Activated CD8-positive, alpha-beta T cell treated with anti-CD3 and anti-CD28 coated beads for 36 hours (primary cell): ENCODE measurements at places on chromosomes 4 and X.

DNA sequence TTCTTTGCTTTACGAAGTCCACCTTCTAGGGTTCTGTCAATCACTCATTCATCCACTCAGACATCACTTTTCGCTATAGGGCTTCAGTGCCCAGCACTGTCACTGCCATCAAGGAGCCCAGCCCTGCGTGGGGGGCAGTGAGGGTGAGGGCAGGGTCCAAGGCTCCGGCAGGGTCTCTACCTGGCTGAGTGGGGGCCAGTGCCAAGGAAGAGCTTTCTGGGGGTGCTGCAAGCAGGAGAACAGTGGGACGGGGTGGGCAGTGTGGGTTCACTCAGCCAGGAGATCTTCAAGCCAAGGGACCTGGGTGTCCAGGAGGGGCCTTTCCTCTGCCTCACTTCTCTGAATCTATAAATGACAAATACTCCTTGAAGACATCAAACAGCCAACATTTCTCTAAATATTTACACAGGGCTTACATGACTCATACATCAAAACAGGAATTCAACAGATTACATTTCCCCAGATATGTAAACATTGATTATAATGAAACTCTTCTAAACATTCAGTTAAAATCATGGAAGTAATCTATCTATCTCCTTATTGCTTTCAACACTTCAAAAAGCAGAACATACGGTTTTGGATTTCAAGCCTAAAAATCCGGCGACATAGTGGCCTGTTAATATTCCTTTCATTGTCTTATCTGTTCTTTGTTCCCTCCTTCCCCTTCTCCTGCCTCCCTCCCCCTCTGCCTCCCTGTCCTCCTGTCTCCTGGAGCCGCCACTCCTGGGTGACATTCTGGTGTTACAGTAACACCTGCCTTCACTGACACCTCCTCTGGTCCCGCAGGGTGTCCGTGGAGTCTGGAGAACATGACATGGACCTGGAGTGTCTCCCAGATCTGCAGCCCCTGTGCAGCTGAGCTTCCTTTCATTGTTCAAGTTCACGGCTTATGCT lies 94.4 kb upstream of the ADRA2C start:
- no peak for DNase-seq

GRCh38 chr4:172871381-172871780 lies 297.2 kb upstream of the GALNT7 start:
- DNase-seq = no peak

- DNase-seq = no peak
Measured at GRCh38 chr4:183986971-183987946, 82.2 kb downstream of the STOX2 start.

GRCh38 chrX:1323315-1323714 lies 13.3 kb upstream of the IL3RA start:
- DNase-seq = peak; percentile 82

GRCh38 chr4:111748157-111748556 lies 397.1 kb upstream of the FAM241A start:
- no peak for DNase-seq

- no peak for DNase-seq
Measured at GRCh38 chr4:24145591-24145990, 255.7 kb upstream of the PPARGC1A start.

DNA sequence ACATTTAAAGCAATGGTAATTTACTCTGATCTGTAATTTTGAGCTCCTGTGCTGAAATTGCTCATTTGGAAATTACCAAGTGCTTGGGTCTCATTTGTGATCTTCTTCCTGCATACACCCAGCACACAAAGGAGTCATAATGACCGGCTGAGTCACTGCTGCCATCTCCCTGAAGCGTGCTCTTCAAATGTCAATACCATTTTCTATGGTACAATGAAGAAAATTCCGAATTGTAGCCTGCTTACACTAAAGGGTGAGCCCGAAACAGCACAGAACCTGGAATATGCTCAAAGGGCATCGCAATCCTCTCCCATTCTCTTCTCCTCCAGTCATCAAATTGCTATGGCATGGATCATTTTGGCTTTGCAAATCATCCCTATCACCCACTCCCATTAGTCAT lies 140.5 kb downstream of the GRIA3 start:
- no peak for DNase-seq

GRCh38 chr4:17823871-17824669 lies 13.3 kb downstream of the NCAPG start:
- no peak for DNase-seq

DNA sequence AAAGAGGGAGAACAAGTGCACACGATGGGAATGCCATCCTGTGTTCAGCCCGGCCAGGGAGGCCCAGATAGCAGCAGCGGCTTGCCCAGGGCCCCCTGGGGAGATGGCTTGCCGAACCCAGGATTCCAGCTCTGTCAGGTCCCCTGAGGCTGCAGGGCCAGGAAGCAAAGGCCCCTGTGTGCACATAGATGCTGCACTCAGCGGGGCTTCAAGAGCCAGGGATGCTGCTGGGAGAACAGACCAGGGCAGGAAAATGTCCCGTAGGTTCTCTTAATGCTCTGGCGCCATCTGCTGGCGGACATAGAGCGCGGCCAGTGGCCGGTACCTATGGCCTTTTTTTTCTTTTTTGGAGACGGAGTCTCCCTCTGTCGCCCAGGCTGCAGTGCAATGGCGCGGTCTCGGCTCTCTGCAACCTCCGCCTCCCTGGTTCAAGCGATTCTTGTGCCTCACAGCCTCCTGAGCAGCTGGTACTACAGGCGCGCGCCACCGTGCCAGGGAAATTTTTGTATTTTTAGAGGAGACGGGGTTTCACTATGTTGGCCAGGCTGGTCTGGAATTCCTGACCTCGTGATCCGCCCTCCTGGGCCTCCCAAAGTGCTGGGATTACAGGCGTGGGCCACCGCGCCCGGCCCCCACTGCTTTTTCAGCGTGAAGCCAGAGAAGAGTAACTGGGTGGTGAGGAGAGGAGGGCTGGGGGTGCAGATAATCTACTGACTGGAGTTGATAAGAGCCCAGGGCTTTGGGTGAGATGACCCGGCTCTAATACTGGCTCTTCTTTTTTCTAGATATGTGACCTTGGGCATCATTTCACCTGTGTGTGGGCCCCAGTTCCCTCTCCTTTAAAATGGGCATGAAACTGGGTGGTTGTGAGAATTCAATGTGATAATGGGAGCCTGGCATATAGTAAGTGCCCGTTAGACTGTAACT lies 22.5 kb downstream of the MED28 start:
- peak; percentile 83 for DNase-seq

DNA sequence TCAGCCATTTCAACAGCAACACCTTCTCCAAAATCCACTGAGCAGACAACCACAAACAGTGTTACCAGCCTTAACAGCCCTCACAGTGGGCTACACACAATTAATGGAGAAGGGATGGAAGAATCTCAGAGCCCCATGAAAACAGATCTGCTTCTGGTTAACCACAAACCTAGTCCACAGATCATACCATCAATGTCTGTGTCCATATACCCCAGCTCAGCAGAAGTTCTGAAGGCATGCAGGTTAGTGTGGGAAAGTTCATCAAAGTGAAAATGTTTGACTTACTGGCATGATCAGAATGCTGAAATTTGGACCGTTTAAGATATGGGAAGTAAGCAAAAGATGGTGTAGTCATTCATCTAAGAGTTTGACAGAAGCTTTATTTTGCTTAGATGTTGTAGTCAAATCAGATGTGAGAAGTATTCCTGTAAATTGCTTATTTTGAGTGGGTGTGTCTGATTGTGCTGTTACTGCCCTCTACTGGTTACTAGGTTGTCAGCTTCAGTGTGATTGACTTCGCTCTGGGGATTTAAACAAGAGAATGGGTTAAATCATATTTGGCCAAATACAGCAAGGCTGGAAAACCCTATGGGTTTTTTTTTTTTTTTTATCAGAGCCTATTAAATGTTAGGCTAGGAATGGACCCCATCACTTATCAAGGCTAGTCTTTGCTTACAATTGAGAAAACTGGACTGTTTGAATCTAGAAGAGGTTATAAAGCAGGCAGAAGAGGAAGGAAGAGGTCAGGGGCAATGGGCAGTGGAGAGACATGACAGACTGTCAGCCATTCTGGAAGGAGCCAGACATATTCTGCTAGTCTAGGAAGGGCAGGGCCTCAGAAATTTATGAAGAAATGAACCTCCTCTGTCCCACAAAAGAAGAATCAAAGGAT lies 130.3 kb downstream of the DIPK2B start:
- DNase-seq = peak; percentile 20

DNA sequence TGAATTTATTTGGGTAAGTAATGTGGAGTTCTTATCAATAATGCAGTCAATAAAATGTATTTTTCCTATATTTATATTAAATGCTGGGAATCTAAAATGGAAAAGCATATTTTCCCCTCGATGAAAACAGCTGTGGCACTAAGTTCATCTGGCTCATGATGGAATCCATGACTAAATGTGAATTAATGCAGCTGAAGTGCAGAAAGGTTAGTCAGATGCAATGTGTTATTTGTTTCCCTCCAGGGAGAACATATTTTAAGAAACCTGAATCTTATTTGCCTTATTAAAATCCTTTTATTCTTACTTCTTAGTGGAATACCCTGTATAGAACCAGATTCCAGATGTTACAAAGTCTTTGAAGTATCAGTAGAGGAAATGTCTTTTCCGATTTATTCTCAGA lies 247.9 kb downstream of the ARHGAP24 start:
- no peak for DNase-seq

- no peak for DNase-seq
Measured at GRCh38 chr4:140004549-140004895, 149.5 kb downstream of the MAML3 start.
